HepG2 (cell line): ENCODE measurements at places on chromosomes 1 and 21. TPM values are rescaled to one million over a fixed set of nuclear protein-coding genes. Genes with fewer than 3 reads are reported as not detected.
A peak's percentile ranks its signal among the peaks of the same experiment; 100 is the strongest.

SLC1A7 gene
- 0.04 TPM in 1 of 2 replicates, not detected in the other for total RNA-seq

LCE2B gene
- total RNA-seq: not detected in 2 replicates

TNFRSF9 gene
- 0.07 TPM in 2 replicates for total RNA-seq

GUCA2B gene
- not detected in 2 replicates for total RNA-seq

CFAP45 gene
- total RNA-seq: not detected in 2 replicates

TNNT2 gene
- 0.20 TPM in 1 of 2 replicates, not detected in the other for total RNA-seq

CBR3 gene
- not detected in 2 replicates for total RNA-seq

CFAP126 gene
- total RNA-seq: not detected in 2 replicates

DNA sequence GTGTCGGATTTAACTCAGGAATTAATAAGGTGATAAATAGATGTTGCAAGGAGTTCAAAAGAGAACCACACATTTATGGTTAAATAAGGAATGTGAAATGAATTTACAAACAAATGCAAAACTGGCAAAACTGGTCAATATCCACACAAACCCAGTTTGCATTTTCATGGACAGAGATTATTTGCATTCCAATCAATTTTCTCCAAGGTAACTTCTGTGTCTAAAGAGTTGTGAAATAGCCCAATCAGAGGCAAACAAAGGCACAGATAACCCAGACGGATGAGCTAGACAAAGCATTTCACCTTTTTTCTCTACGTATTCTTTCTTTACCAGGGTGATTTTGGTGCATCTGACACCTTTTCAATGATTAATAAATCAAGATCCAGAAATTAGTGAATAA, 63.9 kb downstream of the MAP3K7CL start:
- H3K4me3 ChIP-seq: peak overlapping the region; percentile 2; the same call in 1 of the 2 replicates
- H3K36me3 ChIP-seq: no peaks in the 10 kb centered on the region
- no peaks in the 10 kb centered on the region for H3K27me3 ChIP-seq
- DNase-seq: peak; percentile 73
- peaks cover 47% of the 10 kb centered on the region for H3K4me1 ChIP-seq
- H3K27ac ChIP-seq: peak overlapping the region; percentile 23

- no peaks in the 10 kb centered on the region for H3K36me3 ChIP-seq
- no peaks in the 10 kb centered on the region for H3K27me3 ChIP-seq
- DNase-seq: no peak
Measured at GRCh38 chr1:164709541-164710278, 150.7 kb downstream of the PBX1 start.

DNA sequence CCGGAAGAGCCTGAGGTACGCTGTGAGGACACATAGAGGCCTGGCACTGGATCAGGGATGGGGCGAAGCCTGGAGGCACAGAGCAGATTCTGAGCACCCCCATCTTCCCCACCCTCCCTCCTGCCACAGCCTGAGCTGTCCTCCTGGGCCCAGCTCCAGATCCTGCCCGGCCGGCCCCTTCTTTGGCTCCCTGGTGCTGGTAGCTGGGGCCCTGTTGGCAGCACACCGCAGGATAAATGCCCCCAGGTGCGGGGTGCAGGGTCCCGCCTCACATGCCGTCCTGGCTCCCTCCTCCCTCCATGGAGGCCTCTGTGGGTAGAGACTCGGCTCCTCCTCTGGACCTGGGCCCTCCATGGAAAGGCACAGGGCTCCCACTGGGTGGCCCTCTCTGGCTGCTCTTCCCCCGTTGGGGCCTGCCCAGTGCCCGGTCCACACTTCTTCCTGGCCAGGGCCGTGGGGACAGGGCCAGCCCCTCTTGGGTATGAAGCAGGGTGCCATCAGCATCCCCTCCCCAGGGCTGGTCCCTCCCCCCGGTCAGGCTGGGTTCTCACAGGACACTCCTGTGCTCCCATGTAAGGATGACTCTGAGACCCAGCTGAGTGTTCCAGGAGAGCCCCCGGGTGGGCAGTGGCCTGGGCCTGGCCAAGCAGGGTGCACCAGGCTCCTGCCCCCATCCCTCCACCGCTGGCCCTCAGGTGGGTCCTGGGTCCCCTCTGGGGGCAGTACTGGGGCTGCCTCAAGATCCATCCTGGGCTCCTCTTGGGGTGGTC, 1.1 kb upstream of the OBSCN start:
- no peaks in the 10 kb centered on the region for H3K36me3 ChIP-seq
- H3K4me1 ChIP-seq: no peaks in the 10 kb centered on the region
- DNase-seq: no peak
- H3K27me3 ChIP-seq: peaks cover 4% of the 10 kb centered on the region
- no peak overlapping the region for H3K4me3 ChIP-seq

DNA sequence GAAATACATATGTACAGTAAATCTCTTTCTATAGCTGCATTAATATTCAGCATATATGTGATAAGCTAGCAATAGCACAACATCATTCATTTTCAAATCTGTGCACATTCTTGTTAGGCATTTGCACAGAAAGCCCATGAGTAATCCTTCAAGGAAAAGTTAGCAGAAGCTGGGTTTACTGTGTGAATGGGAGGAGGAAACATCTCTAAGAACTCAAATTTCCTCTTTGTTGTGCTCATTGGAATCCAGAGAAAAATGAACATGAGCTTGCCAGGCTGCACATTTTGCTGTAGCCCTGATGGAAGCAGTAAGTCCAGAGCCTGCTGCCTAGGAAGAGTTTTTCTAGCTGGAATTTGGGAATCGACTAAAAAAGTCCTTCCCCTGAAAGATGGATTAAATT, 214.2 kb upstream of the FOXD3 start:
- H3K4me1 ChIP-seq: no peaks in the 10 kb centered on the region
- DNase-seq: no peak
- no peak overlapping the region for H3K4me3 ChIP-seq
- H3K27ac ChIP-seq: no peak overlapping the region
- H3K27me3 ChIP-seq: no peaks in the 10 kb centered on the region

DNA sequence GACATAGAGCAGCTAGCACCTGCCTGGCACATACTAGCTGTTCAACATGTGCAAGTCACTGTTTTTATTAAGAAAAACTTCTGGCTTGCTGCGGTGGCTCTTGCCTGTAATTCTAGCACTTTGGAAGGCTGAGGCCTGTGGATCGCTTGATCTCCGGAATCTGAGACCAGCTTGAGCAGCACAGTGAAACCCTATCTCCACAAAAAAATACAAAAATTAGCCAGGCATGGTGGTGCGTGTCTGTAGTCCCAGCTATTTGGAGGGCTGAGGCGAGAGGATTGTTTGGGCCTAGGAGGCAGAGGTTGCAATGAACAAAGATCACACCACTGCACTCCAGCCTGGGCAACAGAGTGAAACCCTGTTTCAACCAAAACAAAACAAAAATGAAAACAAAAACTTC, 27.7 kb upstream of the C8B start:
- no peaks in the 10 kb centered on the region for H3K27me3 ChIP-seq
- peaks cover 21% of the 10 kb centered on the region for H3K4me1 ChIP-seq
- no peak for DNase-seq
- H3K27ac ChIP-seq: no peak overlapping the region
- H3K36me3 ChIP-seq: no peaks in the 10 kb centered on the region

DNA sequence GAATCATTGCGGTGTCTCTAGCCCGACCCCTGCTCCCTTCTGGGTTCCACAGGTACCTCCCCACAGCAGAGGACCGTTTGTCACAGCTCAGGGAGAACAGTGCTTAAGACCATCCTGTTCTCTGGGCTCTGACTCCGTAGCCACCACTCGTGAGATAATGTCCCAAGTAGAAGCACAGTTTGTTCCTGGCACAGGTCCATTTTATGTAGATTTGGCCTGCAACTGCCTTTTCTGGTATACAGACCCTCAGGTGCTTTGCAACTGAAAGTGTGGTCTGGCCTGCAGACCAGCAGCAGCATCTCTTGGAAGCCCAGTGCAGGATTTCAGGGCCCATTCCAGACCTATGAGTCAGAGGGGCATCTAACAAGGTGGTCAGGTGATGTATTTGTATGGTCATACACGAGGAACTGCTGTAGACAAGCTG, 28.4 kb upstream of the TMEM125 start:
- peak; percentile 41 for DNase-seq
- peaks cover 1% of the 10 kb centered on the region; the same call in 1 of the 2 replicates for H3K27me3 ChIP-seq
- H3K4me3 ChIP-seq: no peak overlapping the region
- H3K4me1 ChIP-seq: peaks cover 10% of the 10 kb centered on the region; the same call in 1 of the 2 replicates
- no peak overlapping the region for H3K27ac ChIP-seq
- no peaks in the 10 kb centered on the region for H3K36me3 ChIP-seq

- H3K27me3 ChIP-seq: no peaks in the 10 kb centered on the region
- H3K4me1 ChIP-seq: peaks cover 35% of the 10 kb centered on the region
- peak; percentile 29 for DNase-seq
- H3K27ac ChIP-seq: no peak overlapping the region
Measured at GRCh38 chr1:235820061-235820460, 46.6 kb downstream of the LYST start.

GRCh38 chr1:98919211-98919610, 85.5 kb downstream of the PLPPR5 start:
- H3K4me3 ChIP-seq: no peak overlapping the region
- H3K36me3 ChIP-seq: no peaks in the 10 kb centered on the region
- H3K27ac ChIP-seq: no peak overlapping the region
- no peaks in the 10 kb centered on the region for H3K4me1 ChIP-seq

DNA sequence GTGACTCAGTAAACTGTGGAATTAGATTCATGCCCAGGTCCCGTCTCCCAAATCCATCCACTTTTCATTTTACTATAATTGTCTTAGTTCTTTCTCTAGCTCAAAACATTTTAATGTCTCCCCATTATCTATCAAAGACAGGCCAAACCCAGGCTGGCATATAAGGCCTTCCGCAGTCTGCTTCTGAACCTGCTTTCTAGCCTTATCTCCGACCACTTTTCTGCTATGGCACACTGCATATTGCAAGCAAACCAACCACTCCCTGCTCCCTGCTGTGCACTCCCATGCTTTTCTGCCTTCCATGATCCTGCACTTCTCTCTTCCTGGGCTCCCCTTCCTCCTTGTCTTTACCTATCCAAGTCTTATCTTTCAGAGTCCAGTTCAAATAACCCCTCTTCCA, 17.3 kb upstream of the PIGM start:
- no peaks in the 10 kb centered on the region for H3K27me3 ChIP-seq

DNA sequence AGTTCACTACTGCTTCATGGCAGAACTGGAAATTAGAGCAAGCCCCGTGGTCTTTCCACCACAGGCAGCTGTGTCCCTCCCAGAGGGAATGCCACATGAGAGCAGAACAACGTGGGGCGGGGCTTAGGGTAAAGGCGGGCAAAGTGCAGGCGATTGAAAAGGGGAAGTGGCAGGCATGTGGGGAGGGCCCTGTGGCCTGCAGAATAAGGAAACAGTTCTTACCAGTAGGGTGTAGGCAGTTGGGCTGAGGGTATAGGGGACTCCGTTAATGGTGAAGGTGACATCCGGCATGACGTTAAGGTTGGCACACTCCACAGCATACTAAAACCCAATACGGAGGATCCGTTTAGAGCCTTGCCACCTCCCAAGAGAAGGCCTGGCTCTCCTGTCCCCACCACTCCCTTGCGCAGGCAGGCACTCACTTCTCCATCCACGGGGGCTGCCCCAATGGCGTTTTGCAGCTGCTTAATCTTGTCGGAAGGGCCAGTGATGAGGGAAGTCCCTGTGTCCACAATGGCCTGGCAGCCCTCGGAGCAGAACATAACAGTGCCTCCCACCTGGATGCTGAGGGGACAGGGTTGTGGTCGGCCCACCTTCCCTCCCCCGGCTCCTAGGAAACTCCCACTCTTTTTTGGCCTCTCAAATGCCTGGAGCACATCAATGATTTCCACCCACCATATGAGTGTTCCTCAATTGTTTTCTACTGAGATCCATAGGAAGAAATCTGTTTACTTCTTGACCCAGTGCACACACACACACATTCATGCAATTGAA, 9.1 kb upstream of the RAB7B start:
- peak; percentile 29 for DNase-seq
- no peak overlapping the region for H3K4me3 ChIP-seq
- no peaks in the 10 kb centered on the region for H3K27me3 ChIP-seq
- no peaks in the 10 kb centered on the region for H3K36me3 ChIP-seq
- H3K4me1 ChIP-seq: peaks cover 11% of the 10 kb centered on the region; the same call in 1 of the 2 replicates
- H3K27ac ChIP-seq: no peak overlapping the region

DNA sequence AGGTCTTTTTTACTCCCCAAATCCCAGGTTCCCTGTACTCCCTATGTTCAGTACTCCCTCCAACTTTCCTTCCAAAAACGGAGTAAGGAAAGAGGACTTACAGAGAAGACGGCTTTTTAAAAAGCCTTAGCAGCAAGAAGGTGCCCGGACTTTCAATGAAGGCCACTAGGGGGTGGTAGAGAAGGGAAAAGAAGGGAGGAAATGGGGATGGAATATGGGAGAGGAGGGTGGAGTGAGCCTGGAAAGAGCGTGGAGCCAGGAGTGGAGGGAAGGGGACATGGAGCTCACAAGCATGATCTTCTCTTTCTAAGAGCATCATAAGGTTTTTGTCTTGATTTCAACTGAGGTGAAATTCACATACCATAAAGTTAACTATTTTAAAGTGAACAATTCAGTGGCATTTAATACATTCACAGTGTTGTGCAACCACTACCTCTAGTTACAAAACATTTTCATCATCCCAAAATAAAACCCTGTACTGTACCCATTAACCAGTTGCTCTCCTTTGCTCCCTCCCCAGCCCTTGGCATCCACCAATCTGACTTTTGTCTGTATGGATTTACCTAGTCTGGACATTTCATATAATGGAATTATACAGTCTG, 129.9 kb downstream of the ZNF281 start:
- H3K4me1 ChIP-seq: peaks cover 20% of the 10 kb centered on the region
- no peak overlapping the region for H3K27ac ChIP-seq
- H3K4me3 ChIP-seq: no peak overlapping the region

DNA sequence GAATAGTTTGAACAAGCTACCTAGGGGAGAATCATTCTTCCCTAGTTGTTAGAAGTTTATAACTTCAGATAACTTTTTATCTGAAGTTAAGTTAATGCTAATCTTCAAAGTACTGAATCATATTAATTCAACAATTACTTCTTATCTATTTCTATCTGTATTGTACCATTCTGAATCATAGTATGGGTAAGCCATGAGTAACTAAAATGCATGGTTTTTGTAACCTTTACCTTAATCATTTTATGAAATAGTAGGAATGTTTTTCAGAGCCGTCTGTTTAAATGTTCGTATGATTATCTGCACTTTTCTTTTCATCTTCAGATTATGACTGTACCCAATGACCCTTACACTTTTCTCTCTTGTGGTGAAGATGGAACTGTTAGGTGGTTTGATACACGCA, 50.3 kb upstream of the MPC2 start:
- no peak overlapping the region for H3K4me3 ChIP-seq
- no peaks in the 10 kb centered on the region for H3K27me3 ChIP-seq
- no peak for DNase-seq
- peaks cover 22% of the 10 kb centered on the region for H3K4me1 ChIP-seq
